ENCODE measurements at places on chromosomes 2 and 18. TPM values are rescaled to one million over a fixed set of nuclear protein-coding genes. Genes with fewer than 3 reads are reported as not detected.

- H3K27me3 ChIP-seq = peaks cover 11% of the 10 kb centered on the region
- peak overlapping the region; percentile 92 for H3K27ac ChIP-seq
- H3K4me1 ChIP-seq = peaks cover 63% of the 10 kb centered on the region
- H3K36me3 ChIP-seq = peaks cover 6% of the 10 kb centered on the region
- H3K4me3 ChIP-seq = peak overlapping the region; percentile 82
These were observed 916 bp upstream of the PDCD1 start for GRCh38 chr2:241859436-241860183.

Gene ADRA2B
- total RNA-seq = 0.29 TPM

GRCh38 chr2:225615514-225615913, 216.0 kb downstream of the NYAP2 start:
- H3K4me3 ChIP-seq = no peak overlapping the region
- H3K27ac ChIP-seq = no peak overlapping the region
- no peaks in the 10 kb centered on the region for H3K36me3 ChIP-seq

GRCh38 chr18:54242327-54242726, 17.9 kb upstream of the MBD2 start:
- DNase-seq = no peak
- H3K27ac ChIP-seq = no peak overlapping the region
- no peak overlapping the region for H3K4me3 ChIP-seq
- H3K36me3 ChIP-seq = no peaks in the 10 kb centered on the region
- peaks cover 5% of the 10 kb centered on the region for H3K4me1 ChIP-seq

DNA sequence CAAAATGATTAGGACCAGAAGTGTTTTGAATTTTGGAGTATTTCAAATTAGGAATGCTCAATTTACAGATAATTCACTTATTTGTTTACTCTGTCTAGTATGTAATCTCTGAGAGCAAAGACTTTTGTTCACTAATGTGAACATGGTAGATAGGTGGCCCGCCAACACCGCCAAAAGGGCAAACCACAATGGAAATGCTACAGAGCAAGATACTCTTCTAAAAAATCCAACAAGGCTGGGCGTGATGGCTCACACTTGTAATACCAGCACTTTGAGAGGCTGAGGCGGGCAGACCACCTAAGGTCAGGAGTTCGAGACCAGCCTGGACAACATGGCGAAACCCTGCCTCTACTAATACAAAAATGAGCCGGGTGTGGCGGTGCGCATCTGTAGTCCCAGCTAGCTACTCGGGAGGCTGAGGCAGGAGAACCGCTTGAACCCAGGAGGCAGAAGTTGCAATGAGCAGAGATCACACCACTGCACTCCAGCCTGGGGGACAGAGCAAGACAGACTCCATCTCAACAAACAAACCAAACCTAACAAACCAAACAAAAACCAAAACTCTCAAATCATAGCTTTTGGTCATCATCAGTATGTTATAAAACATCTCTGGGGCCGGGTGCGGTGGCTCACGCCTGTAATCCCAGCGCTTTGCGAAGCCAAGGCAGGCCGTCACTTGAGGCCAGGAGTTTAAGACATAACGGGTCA, 2.4 kb downstream of the CCT4 start:
- peak overlapping the region; percentile 99 for H3K4me3 ChIP-seq
- H3K36me3 ChIP-seq = peaks cover 45% of the 10 kb centered on the region
- H3K27ac ChIP-seq = peak overlapping the region; percentile 99
- peaks cover 31% of the 10 kb centered on the region for H3K4me1 ChIP-seq
- no peaks in the 10 kb centered on the region for H3K27me3 ChIP-seq
- DNase-seq = peak; percentile 59

Gene HSBP1L1
- 5.1 TPM for total RNA-seq

Gene AFF3
- total RNA-seq = 3.5 TPM

DNA sequence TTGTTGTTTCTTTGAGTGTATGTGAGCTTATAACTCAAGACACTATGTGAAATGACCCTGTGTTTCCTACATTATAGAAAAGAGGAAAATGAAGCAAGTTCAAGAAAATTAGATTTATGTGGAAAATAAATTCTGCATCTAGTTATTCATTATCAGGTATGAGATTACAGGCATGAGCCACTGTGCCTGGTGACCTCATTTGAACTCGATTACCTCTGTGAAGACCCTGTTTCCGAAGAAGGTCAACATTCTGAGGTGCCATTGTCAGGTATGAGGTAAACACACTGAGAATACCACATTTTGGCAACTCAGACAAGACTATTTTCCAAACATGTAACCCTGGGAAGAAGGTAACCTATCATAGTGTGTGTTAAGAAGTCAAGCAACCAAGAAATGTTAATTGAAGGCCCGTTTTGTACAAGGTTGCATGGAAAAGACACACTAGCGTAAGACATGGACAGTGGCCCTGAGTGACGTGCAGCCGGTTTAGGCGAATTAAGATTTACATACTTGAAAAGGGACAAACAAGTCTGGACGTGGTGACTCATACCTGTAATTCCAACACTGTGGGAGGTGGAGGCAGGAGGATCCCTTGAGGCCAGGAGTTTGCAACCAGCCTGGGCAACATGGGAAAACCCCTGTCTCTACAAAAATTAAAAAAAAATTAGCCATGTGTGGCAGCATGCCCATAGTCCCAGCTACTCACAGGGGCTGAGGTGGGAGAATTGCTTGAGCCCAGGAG, 186.6 kb downstream of the NEDD4L start:
- no peaks in the 10 kb centered on the region for H3K4me1 ChIP-seq
- H3K27me3 ChIP-seq = no peaks in the 10 kb centered on the region
- no peak for DNase-seq
- no peak overlapping the region for H3K27ac ChIP-seq

- H3K36me3 ChIP-seq = no peaks in the 10 kb centered on the region
- H3K27me3 ChIP-seq = no peaks in the 10 kb centered on the region
- peaks cover 38% of the 10 kb centered on the region for H3K4me1 ChIP-seq
- H3K4me3 ChIP-seq = no peak overlapping the region
- peak; percentile 8 for DNase-seq
These were observed 128.8 kb upstream of the TRIB2 start for GRCh38 chr2:12587729-12588522.

GRCh38 chr2:63121055-63121834, 70.6 kb downstream of the OTX1 start:
- no peak overlapping the region for H3K4me3 ChIP-seq
- no peaks in the 10 kb centered on the region for H3K4me1 ChIP-seq
- no peak overlapping the region for H3K27ac ChIP-seq
- H3K27me3 ChIP-seq = no peaks in the 10 kb centered on the region

- no peak overlapping the region for H3K4me3 ChIP-seq
- H3K4me1 ChIP-seq = peaks cover 61% of the 10 kb centered on the region
- H3K27me3 ChIP-seq = no peaks in the 10 kb centered on the region
- H3K36me3 ChIP-seq = peaks cover 52% of the 10 kb centered on the region
- no peak overlapping the region for H3K27ac ChIP-seq
These were observed 43.3 kb downstream of the NFATC1 start for GRCh38 chr18:79438898-79439627.

DNA sequence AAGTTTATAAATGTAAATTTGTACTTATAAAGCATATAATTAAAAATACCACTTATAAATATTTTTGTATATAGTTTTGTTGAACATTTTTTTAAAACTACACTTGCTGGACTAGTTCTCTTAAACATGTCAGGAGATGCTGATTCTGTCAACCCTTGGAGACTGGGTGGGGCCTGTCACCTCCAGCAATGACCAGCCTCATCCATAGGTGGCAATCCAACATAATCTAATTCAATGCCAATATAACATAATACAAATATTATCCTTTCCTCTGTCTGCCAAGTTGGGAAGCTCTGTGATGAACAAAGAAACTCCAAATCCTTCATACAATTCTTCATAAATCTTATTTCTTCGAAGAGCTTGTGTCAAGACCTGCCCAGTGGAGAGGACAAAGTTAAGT, 140.4 kb downstream of the RBMS1 start:
- peak; percentile 52 for DNase-seq
- H3K4me1 ChIP-seq = peaks cover 75% of the 10 kb centered on the region
- no peak overlapping the region for H3K4me3 ChIP-seq
- H3K27ac ChIP-seq = no peak overlapping the region

Gene CYP26B1
- not detected for total RNA-seq

GRCh38 chr2:151852260-151853069, 24.2 kb upstream of the ARL5A start:
- no peak for DNase-seq
- no peak overlapping the region for H3K27ac ChIP-seq
- no peaks in the 10 kb centered on the region for H3K36me3 ChIP-seq
- no peaks in the 10 kb centered on the region for H3K4me1 ChIP-seq
- H3K4me3 ChIP-seq = no peak overlapping the region

Gene NT5C1B
- not detected for total RNA-seq

Gene C18orf54
- total RNA-seq = 7.6 TPM

All from activated CD8-positive, alpha-beta T cell treated with anti-CD3 and anti-CD28 coated beads for 36 hours (primary cell).